ENCODE measurements at places on chromosomes 1 and 21.

- no peak for DNase-seq
These were observed 4.2 kb downstream of the GLIS1 start for GRCh38 chr1:53734650-53735211.

- no peak for DNase-seq
These were observed 20.0 kb upstream of the DISP1 start for GRCh38 chr1:222794656-222795474.

- DNase-seq: no peak
These were observed 1.8 kb downstream of the TMED5 start for GRCh38 chr1:93178418-93178817.

- DNase-seq: no peak
These were observed 947.5 kb downstream of the BRINP3 start for GRCh38 chr1:189530162-189530561.

Data from activated CD4-positive, alpha-beta T cell treated with anti-CD3 and anti-CD28 coated beads, Interleukin-2, amount 10 ng/mL, durations not matched to agents 24 days and 14 days (primary cell).